ENCODE measurements at places on chromosomes 2 and 18. TPM values are rescaled to one million over a fixed set of nuclear protein-coding genes. Genes with fewer than 3 reads are reported as not detected.

TUBA4B gene
- total RNA-seq: not detected

KIF5C gene
- total RNA-seq: 63.3 TPM

GRCh38 chr2:191878548-191879279 lies 31.8 kb upstream of the CAVIN2 start:
- no peak for DNase-seq

DNA sequence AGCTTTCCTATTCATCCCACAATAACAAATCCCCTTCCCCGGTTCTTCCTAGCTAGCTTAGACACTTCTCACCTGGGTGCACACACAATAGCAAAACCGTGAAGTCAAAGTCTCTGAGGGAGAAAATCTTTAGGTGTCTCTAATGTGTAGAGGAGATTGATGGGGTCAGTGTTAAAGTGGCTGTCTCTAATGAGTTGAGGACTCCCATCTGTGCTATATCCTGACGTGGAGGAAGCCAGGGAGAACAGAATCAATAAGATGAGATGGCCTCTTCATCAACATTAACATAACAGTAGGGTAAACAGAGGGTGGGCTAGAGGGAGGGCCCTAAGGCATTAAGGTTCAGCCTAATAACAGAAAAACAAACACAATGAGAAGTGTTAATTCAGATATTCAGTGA lies 120.4 kb downstream of the SLC5A7 start:
- no peak for DNase-seq

DNA sequence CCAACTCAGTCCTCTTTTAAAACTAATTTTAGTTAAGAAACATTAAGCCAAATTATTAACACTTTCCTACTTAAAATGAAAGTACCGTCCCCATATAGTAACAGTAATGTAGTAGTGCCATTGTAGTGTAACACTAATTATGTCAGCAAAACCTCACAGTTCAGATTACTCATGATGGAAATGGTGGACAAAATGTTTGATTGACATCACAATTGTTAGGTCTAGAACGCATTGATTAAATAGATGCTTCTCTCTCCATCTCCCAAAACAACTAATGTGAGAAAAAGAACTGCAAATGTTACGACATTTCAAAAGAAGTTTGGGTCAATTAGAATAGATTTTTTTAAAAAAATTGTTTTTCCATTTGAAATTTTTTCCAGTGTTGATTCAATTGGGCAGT lies 1.2 kb upstream of the ATF2 start:
- no peak for DNase-seq

GRCh38 chr2:117859924-117860647 lies 45.6 kb downstream of the DDX18 start:
- DNase-seq: no peak

DNA sequence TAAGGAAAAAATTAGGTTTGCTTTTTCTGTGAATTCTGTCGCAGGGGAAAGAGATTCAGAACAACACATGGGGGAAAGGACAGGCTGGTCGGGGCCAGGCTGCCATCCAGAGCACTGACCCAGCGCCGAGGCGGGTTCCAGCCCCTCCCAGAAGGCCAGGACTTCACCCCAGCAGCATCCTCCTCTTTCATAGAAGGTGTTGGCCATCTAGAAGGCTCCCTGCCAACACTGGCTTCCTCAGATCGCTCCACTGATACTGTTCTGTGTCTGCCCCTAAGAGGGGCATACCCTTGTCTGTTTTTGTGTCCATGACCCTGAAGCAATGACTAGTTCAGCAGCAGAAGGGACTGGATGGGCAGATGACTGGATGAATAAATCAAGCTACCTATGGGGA lies 144.5 kb downstream of the HDAC4 start:
- DNase-seq: no peak

TMEM163 gene
- total RNA-seq: 0.71 TPM
